Amniotic epithelial cell (primary cell): ENCODE measurements at places on chromosomes 7 and 10.

DNA sequence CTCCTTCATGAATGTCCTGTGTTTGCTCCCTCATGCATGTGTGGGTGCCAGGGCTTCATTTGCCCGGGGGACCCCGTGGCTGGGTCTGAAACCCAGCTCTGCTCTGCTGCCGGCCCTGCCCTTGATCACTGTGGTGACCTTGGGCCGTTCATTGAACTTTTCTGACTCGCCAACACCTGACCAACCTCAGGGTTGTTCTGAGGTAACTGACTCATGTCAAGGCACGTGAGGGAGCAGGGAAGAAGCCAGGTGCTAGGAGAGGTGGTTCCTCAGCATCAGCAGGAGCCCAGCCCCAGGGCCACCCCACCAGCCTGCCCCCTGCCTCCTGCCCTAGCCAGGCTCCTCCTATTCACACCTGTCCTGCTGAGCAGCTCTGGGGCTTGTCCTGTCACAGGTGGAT, 47.9 kb downstream of the TBATA start:
- DNase-seq, result no peak

GRCh38 chr7:130814778-130815335, 80.8 kb upstream of the KLF14 start:
- DNase-seq, result peak; percentile 39

GRCh38 chr10:17659365-17659764, 15.4 kb downstream of the STAM start:
- no peak for DNase-seq

DNA sequence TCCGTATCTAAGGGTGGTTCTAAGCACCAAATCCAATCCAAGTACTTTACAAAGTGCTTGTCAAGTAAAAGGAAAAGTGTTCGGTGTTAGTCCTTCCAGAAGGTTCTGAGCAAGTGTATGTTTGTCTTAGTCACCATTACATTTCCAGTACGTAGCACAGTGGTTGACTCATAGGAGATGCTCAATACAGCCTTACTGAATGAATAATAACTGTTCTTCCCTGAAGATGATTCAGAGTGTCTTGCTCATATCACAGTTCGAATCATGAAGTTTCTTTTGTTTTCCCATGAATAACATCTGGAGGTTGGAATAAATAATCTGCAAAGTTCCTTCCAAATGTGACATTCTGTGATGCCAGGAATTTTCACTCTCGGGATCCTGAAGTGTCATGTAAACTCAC, 53.4 kb downstream of the WNT2 start:
- peak; percentile 96 for DNase-seq

DNA sequence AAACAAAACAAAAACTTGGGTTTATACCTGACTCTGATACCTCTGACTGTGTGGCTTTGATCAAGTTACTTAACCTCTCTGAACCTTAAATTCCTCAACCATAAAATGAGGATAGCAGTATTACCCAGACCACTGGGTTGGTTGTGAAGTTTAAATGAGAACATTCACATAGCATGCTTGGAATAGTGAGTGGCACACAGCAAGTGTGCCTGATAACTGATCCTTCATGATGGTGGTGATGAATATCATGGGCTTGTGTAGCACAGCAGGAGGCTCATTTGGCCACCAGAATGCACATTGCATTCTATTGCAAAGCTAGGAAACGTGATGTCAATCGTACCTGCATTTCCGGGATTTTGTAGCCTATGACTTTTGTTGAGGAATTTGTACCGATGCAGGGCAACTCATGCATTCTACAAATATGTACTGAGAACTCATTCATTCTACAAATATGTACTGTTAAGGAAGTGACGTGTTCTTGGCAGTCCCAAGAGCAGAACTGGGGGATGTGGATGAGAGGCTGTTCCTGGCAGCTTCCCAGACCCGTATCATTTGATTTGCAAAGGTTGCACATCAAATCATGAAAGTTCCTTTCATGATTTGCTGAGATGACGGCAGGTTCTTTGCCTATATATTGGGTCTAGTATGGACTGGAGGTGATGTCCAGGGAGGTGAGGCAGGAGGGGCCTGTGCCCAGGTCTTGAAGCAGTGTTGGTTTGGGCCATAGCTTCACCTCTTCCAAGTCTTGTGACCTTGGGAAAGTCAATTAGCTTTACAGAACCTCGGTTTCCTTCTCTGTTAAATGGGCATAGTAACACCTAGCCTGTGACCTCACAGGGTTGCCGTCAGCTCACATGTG, 94.6 kb upstream of the SMNDC1 start:
- DNase-seq, result peak; percentile 99

DNA sequence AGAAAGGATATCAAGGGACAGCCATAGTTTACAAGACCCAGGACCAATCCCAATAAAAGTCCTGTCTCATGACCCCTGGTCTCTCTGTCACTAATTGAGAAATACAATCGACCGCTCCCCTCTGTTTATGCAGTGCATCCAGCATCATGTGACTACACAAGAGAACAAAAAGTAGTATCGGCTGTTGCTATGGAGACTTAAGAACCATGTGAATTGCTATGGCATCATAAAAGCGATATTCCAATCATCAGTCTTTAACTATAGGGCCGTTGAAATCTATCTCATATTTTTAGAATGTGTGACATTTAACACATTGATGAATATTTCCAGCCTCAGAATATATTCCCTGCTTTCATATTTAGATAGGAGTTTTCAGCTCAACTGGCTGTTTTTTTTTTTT, 139.3 kb downstream of the FRMD4A start:
- no peak for DNase-seq

DNA sequence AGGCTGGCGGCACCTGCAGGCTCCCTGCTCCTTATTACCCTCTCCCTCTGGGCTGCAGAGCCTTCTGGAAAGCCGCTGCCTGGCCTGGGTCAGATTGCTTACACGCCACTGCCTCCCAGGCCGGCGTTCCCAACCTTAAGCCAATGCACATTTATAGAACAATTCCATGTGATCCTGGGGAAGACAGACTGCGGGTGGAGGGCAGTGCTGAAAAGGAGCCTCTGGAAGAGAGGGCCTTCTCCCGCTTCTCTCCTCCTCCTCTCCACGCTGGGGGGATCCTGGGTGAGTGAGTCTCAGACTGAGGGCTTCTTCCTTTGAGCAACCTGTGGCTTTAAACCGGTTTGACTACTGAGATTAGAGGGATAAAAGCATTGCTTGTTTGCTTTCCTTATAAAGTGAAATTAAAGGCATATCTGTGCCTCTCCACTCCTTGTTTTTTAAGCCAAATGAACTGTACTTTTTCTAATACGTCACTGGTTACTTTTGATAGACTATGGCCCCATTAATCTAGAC, 5.5 kb downstream of the TACC2 start:
- no peak for DNase-seq

DNA sequence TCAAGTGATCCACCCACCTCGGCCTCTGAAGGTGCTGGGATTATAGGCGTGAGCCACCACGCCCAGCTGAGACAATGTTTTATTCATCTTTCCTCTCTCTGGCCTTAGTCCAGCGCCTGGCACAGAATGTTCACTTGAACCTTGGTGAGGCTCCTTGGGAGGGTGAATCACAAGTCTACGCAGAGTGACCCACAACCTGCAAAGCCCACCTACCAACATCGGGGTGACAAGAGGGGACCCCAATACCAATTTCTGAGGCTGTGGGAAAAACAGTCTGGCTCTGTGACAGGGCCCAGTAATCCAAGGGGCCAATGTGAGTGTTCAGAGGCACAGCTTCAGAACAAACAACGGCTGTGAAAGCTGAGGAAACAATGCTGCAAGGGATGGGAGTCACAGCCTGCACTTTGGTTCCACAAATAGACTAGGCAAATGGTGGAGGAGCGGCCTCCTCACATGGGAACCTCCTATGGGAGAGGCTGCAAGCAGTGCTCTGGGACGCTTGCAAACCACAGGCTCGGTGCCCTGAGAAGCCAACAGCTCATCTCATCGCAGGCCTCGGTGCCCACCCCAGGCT, 5.6 kb upstream of the MALSU1 start:
- DNase-seq, result no peak

GRCh38 chr7:44636041-44636584, 29.7 kb downstream of the OGDH start:
- DNase-seq, result no peak

GRCh38 chr7:101960985-101961708, 143.7 kb downstream of the CUX1 start:
- DNase-seq, result no peak

DNA sequence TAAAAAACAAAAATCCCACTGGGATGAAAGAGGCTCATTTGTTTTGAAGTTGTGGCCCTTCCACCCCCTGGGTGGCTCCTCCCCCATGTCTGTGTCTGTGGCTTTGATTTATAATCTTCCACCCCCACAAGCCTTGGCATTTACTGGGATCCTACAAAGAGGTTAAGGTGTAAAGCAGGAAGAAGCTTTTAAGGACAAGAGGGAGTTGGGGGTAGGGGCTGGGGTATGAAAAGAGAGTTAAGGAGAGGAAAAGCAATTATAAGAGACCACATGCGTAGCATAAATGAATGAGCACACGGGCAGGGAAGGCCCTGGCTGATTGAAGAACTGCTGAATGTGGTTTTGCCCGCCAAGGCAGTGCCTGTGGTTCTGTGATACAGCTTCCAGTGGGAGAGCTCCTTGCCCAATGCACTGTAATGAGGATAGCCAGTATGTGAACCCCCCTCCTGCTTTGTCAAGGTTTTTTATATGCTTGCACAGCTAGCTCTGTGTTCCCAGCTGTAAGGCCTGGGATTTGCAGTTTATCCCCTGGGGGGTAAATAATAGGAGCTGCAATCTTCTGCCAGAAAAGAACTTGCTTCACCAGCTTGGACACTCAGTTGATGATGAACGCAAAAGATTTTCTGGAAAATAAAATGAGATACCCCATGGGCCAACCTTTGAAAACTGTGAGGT, 34.7 kb upstream of the KMT2E start:
- DNase-seq, result peak; percentile 96
